ENCODE measurements at places on chromosomes 13 and 19. TPM values are rescaled to one million over a fixed set of nuclear protein-coding genes. Genes with fewer than 3 reads are reported as not detected.

- DNase-seq = no peak
Measured at GRCh38 chr13:75365724-75366173, 116.2 kb downstream of the TBC1D4 start.

Gene CEACAM4
- 0.13 TPM for polyA plus RNA-seq

Gene PCDH9
- 13.7 TPM for polyA plus RNA-seq

Gene LGALS4
- 2.4 TPM for polyA plus RNA-seq

DNA sequence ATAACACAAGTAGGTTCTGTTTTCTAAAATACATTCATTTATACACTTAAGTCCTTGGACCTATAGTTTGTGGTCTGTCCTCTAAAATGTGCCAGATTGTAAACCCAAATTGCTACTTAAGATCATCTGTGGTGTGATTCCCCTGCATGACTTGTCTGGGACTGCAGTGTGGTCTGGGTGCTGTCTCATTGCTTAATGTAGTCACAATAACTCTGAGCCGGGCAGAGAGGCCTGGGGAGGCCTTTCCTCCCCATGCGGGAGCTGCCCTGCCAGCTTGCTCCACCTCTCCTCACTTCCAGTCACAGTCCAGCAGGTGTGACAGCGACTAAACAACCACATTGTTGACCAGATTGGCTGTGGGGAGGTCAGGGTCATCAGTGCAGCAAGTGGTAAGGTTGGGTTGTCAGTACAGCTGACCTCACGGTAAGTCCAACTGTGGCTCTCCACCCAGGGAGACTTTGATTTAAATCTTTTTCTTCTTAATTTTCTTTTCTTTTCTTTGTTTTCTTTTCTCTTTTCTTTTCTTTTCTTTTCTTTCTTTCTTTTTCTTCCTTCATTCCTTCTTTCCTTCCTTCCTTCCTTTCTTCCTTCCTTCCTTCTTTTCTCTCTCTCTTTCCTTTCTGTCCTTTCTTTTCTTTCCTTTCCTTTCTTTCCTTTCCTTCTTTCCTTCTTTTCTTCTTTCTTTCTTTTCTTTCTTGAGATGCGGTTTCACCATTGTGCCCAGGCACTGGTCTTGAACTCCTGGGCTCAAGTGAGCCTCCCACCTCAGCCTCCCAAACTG lies 4.4 kb upstream of the TUBA3C start:
- DNase-seq = no peak
